ENCODE measurements at places on chromosomes 5 and 9.

- DNase-seq, result no peak
Observed at GRCh38 chr9:19965336-19965735, 176.5 kb upstream of the SLC24A2 start.

DNA sequence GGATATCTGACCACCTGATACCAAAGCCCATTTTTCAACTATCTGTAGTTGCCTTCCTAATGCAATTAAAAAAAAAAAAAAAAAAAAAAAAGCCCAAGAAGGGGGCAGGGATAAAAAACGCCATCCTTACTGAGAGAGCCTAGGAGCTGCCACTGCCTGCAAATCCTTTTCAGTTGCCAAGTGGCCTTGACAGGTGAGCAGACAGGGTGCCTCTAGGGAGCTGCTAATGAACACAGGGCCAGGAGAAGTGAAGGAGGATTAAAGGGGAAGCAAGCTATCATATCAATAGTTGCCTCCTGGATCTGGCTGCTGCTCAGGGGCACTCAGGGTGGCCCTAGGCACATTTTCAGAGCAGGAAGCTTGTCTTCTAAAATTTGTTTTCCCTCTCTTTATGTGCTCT is 547.4 kb downstream of the TLE1 start:
- DNase-seq, result no peak

GRCh38 chr9:76082057-76082456 is 191.6 kb downstream of the PCSK5 start:
- no peak for DNase-seq

DNA sequence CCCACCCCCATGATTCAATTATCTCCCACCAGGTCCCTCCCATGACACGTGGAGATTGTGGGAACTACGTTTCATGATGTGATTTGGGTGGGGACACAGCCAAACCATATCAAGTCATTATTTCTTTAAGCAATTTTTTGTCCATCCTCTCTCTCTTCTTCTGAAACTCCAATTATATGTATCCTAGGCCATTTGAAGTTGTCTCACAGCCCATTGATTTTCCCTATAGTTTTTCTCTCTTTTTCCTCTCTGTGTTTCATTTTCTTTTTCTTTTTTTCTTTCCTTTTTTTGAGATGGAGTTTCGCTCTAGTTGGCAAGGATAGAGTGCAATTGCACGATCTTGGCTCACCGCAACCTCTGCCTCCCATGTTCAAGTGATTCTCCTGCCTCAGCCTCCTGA is 101.9 kb upstream of the CXCL14 start:
- no peak for DNase-seq

DNA sequence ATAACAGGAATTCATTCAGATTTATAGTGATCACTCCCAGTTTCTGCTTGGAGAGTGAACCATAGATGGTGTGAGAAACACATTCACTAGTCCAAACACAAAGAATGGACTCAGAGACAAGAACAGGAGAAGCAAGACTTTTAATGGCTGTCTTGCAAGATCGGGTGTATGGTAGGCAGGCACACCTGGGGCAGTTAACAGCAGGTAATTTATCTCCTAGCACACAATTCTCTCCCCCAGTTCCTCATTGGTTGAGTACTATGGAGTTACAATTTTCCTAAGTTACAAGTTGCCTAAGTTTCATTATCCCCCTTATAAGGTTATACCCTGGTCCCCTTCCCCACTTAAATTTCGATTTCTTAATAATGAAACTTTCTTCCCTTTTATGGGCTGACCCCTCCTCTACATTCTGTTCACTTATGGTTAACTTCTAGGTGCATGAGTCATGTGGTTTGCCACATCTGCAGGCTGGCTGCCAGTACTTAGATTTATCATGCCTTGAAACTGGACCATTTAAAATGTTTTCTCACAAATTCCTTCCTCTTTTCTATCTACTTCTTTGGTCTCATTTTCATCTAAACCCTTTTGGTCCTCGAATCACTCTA is 623.3 kb downstream of the HINT1 start:
- no peak for DNase-seq

All from stimulated activated CD4-positive, alpha-beta T cell treated with anti-CD3 and anti-CD28 coated beads, TNF-alpha, amount 100 ng/mL, for 48 hours (primary cell).